ENCODE measurements at places on chromosomes 11 and 22.

- DNase-seq, result no peak
Observed at GRCh38 chr22:43179911-43180195, 7.1 kb downstream of the TTLL12 start.

GRCh38 chr11:94719876-94720275 is 48.3 kb upstream of the AMOTL1 start:
- no peak for DNase-seq

DNA sequence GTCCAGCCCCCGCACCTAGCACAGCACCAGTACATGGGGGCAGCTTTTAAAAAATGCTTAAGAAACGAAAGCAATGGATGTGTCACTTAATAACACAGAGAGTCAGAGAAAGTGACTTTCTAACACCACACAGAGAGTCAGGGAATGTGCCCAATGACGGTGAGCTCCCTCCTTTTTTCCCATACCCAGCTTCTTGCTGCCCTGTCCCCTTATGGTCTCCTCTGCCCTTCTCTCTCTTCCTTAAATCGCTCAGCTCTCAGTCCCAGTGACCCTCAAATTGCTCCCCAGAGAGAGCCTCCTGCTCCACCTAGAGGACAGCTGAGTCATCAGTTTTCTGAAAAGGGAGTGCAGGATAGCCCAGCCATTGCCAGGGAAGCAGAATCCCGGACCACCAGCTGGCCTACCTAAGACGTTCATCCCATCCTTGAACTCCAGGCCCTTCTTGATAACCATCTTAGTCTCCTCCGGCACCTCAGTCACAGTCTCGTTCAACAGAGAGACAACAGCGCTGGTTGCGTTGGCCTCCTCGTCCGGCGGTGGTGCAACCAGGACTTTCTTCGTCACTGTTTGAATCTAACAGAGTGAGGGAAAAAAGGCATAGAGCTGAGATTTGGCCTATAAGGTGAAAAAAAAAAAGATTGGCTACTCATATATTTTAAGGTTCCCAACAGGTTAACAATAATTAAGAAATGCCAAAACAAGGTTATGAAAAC is 113.5 kb downstream of the SLC1A2 start:
- DNase-seq, result no peak

GRCh38 chr11:72824811-72825505 is 10.7 kb downstream of the ATG16L2 start:
- DNase-seq, result no peak

DNA sequence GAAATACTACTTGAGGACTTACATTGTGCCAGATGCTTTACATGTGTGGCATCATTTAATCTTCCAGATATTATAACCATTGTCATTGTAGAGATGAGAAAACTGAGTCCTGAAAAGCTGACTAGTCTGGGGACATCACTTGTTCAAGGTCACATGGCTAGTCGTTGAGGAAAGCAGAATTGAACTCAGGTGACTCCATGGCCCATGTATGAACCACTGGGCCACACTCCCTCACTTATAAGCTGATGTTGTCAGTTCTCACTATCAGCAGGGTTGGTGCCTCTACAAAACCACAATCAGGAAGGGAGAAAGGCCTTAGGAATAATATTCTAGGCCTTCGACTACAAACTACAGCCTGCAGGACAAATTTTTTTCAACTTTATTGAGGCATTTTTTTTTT is 26.1 kb upstream of the ADA2 start:
- DNase-seq, result no peak

DNA sequence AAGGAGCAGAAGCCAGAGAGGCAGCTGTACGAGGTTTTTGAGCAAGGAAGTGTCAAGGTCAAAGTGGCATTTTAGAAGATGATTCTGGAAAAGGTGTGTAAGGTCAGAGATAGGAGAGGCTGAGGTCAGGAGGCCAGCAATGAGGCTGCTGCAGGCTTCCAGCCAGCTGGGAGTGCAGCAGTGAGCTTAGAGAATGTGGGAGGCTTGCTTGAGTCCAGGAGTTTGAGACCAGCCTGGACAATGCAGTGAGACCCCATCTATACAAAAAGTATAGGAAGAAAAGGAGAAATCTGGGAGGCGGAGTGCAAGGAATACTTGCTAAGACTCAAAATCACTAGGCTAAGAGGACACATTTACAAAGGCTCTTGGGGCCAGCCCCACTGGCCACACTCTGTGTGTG is 96.5 kb downstream of the GRIK4 start:
- no peak for DNase-seq

GRCh38 chr11:14902650-14903350 is 10.8 kb upstream of the CYP2R1 start:
- DNase-seq, result no peak

GRCh38 chr11:20518323-20518834 is 81.0 kb upstream of the SLC6A5 start:
- no peak for DNase-seq

- DNase-seq, result no peak
Observed at GRCh38 chr22:49959782-49960158, 802 bp upstream of the PIM3 start.

GRCh38 chr22:36955691-36956090 is 42.3 kb downstream of the CSF2RB start:
- DNase-seq, result no peak
